ENCODE measurements at places on chromosomes 5 and 9. TPM values are rescaled to one million over a fixed set of nuclear protein-coding genes. Genes with fewer than 3 reads are reported as not detected.

Gene SHROOM1
- total RNA-seq, result 0.89 TPM

Gene NUTM2G
- not detected for total RNA-seq

Gene PSIP1
- total RNA-seq, result 189 TPM

Gene PDGFRB
- total RNA-seq, result not detected

Gene TAF11L5
- not detected for total RNA-seq

Gene DMRT2
- not detected for total RNA-seq

Gene MRRF
- 57.3 TPM for total RNA-seq

Gene CORO2A
- 9.7 TPM for total RNA-seq

Gene GPX8
- not detected for total RNA-seq

Gene AQP3
- total RNA-seq, result 11.3 TPM

Gene WWC1
- total RNA-seq, result 2.2 TPM

Gene ANKRD18B
- total RNA-seq, result 2.2 TPM

Gene C9orf152
- total RNA-seq, result not detected

Gene MCC
- 1.9 TPM for total RNA-seq

Gene SLC34A3
- not detected for total RNA-seq

Gene CAVIN4
- 0.18 TPM for total RNA-seq
